ENCODE measurements at places on chromosomes 11 and 22.

DNA sequence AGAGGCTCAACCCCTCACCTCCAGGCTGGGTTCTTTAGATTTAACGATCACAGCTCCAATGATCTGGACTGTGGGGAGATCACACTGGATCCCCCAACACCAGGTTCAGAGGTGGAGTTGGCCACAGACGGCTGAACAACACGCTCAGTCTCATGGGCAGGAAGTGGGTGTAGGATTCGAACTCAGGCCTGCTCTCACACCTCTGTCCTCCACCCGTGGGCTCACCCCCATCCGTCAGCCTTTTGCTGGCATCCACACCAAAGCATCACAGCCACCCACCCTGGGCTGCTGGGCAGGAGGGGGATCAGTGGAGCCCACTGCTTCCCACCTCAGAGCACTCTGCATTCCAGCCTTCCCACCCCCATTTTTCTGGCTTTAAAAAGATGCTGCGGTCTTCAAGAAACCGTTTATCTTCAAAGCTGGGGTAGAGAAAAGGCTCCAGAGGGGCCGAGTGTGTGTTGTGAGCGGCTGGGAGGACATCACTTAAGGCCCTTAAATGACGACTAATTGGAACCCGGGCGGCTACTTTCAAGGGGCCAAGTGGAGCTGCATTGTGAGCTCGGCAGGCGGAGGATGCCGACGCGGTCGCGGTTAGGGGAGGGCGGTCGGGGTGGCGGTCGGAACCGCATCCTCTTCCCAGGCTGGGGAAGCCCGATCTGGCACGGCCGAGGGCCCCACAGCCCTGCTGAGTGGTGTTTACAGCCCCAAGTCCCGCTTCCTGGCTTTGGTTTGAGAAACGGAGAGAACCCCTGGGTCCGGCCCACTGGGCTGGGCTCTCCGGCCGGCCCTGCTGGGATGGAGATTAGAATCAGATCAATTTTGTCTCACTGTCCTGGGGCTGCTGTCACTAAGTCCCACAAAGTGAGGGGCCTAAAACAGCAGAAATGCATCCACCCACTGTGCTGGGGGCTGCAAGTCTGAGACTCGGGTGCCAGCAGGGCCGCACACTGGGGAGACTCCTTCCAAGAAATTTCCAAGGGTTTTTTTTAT, 15.9 kb upstream of the FGF3 start:
- DNase-seq, result no peak

DNA sequence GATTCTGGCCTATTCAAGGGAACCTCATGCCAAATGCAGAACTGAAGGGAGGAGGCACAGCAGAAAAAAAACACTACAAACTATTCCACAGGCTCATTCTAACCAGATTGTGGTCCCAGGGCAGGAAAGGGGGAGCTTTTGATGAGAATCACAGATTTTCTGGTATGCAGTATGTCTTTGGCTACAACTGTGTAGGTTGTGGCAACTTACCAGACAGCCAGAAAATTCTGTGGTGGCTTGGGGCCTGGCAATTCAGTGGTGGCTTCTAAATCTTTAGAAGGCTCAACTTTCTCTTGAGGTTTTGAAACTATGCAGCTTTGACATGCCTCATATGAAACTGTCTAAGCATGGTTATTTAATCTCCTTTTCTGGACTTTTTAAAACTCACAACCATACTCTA, 850.8 kb upstream of the CCDC90B start:
- DNase-seq, result no peak

DNA sequence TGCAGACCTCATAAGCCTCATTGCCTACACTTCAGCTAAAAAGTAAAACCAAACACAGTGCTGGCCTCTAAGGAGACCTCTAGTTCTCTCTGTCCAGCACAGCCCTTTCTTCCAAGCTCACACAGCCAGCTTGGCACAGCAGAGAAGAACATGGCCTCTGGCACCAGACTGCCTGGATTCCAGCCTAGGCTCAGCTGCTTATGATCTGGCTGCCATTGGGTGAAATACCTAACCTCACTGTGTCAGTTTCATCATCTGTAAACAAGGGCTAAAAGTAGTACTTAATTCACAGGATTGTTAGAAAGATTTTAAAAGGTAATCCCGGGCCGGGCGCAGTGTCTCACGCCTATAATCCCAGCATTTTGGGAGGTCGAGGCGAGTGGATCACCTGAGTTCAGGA, 9.9 kb upstream of the ACER3 start:
- DNase-seq, result no peak

DNA sequence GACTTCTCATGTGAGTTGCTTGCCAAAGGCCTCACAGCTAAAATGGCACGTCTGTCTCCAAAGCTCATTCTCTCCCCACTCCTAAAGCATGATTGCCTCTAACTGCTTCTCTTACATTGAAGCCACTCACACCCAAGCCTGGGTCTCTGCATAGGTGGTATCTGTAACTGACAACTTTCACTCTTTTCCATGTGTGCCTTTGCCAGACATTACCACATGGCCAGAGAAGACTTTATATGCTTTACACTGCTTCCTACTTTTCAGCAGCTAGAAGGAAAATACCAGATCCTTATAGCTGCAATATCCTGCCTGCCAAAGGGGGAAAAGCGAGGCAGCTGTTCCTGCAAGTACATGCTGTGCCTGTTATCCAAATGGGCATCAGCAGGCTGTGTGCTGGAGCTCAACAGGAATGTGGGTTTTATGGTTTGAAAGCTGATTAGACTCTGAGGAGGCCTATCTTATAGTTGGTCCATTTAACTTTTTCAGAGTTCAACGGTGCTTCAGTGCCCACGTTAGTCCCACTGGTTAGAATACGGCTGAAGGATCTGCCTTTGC, 547.1 kb downstream of the RAB38 start:
- no peak for DNase-seq

DNA sequence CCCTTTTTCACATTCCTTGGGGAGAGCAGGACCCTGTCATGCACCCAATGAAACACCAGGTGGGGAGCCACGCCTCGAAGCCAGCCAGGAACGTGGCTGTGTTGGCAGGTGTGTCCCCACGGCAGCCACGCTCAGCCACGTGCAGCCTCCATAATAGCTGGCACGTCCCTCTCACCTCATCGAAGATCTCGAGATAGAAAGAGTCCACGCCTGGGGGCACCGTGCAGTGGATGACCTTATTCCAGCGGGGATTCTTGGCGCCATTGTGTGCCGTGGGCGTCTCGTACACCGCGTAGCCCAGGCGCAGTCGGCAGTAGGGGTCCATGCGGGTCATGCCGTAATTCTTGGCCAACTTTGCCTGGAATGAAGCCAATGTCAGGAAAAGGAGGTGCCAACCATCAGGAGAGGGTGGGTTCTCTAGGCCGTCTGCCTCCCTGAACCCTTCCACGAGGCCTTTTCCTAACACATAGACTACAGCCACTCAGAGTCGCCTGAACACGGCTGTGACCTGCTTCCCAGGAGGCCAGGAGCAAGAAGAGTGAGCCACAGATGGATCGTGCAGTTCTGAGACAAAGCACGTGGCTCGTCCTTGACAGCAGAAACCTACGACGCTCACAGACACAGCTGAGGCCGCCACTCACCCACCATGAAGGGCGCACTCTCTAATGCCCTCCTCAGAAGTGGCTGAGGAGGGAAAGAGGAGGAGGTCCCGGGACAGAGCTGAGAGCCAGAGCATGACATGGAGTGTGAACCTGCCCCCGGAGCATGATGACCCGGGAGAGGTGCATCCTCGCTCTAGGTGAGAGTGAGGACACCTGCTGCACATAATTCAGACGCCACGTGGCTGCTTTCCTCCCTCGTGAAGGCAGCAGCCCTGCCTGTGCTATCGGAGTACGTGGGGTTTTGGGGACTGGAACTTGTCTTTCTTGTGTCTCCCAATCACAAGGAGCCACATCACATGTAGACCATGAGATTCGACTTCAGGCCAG, 19.1 kb downstream of the TOLLIP start:
- DNase-seq, result no peak

DNA sequence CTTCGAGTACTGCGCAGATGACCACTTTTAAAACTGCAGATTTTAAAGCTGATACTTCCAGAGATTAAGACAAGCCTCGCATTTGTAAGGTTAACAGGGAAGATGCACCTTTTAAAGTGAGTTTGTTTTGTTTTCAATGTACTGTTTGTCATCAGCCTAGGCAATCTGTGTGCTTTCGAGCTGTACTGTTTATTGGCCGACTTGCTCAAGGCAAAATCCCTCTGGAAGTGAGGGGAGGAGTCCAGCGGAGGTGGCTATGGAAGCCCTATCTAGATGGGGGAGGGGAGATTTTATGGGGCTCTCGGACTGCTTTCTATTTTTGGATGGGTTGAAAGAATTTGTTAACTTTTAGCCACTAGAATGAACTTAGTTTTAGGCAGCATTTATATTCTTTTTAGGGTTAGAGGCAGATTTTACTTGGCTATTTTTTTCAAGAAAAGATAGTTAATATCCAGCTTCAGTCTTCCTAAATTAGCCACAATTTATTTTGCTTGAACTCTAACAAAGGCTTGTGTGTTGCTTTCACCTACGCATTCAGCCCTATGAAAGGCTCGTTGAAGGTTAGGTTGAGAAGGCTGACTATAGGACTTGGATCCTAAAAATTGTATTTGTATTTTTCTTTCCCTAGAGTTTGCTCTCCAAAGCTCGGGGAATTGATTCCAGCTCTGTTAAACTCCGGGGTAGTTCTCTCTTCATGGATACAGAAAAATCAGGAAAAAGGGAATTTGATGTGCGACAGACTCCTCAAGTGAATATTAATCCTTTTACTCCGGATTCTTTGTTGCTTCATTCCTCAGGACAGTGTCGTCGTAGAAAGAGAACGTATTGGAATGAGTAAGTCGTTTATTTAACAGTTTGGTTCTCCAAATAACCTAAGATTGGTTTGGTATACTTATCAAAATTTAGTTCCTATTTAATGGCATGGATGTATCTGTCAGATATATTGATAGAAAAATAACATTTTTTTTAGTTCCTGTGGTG, 2.1 kb downstream of the WEE1 start:
- peak; percentile 81 for DNase-seq

DNA sequence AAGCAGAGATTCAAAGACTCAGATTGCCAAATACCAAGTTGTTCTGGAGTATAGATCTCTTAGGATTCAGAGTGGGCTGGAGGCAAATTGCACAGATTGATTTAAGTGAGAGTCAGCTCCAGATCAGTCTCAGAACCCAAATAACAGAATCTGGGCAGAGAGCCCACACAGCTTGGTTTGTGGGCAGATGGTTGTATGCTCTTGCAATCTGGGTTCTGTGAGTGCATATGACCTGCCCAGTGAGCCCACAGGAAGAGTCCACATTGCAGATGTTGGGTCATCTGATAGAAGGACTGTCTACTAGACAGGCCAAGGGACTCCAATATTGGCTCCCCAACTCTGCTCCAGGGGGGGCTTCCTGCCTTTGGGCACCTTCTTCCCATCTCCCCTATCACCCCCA, 65.9 kb downstream of the ADAMTS15 start:
- DNase-seq, result no peak

GRCh38 chr11:126840201-126840886, 160.2 kb downstream of the KIRREL3 start:
- no peak for DNase-seq

DNA sequence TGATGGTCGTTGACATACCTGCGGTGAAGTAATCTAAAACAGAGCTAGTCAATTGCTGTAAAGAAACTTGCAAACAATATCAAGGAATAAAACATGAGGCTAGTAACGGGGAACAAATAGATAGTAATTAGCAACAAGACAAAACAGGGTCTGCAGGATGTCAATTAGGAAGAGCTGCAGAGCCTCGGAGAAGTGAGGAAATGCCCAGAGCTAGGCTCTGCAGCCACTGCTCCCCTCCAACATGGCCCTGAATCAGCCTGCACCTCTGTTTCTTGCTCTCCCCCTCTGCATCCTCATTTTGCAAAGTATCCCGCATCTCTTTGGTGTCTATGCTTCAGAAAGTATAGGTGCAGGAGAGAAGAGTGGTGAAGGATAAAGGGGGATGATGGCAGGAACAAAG, 507.4 kb upstream of the FAT3 start:
- DNase-seq, result no peak

DNA sequence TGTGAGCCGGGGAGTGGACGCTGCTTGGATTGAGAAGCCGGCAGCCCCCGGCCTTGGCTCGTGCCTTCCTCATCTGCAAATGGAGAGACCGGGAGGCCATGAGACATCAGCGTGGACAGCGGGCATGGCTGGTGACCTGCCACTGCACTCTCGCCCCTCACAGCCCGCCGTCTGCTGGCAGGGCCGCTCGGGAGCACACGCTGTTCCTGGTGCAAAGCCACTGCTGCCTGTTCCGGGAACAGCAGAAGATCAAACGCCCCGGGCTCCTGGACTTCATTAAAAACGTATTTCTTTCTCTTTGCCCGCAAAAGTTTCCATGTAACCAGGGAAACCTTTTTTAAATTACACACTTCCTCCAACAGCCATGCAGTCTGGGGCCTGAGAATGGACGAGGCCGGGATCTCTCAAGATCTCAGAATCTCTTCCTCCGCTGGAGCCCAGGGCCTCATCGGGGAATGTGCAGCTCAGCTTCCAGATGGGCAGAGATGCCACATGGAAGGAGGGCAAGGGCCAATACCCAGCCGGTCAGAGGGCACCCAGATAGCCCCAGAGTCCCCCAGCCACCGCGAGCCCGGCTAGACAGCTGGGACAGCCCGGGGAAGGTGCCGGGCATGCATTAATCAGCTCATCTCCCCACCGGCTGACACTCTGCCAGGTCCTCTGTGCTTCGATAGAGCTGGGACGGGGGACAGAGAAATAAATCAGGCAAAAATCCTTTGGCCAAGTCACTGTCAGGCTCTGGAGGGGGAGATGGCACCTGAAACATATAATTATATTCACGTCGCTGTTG, 62.8 kb upstream of the PRR5 start:
- no peak for DNase-seq

GRCh38 chr22:39651053-39651996, 80.8 kb downstream of the CACNA1I start:
- DNase-seq, result no peak

GRCh38 chr11:35911013-35911412, 32.8 kb upstream of the LDLRAD3 start:
- no peak for DNase-seq

DNA sequence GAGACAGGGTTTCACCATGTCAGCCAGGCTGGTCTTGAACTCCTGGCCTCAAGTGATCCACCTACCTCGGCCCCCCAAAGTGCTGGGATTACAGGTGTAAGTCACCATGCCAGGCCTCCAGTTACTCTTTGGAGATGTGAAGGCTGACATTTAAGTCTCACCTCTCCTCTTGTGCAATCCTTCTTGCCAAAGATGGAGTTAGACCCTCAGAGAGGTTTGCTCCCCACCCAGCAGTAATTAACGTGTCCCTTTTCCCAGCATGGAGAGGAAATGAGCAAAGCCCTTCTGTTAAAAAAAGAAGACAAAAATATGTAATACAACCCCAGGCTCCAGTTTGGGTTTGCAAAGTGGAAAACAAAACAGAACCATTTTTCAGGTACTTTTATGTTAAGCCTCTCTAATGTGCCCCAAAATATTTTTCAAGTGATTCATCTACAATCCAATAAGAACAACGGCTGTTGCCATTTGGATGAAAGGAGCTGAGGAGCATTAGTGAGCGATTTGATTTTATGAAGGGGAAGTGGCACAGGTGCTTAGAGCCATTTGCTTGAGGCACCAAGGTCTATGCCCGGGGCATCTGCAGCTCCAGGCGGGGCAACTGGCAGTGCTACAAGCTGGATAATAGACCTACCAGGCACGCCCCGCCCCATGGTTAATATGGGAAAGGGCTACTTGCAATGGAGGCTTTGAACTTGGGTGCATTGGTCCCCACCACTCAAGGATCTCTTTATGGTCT, 57.2 kb downstream of the GRIK4 start:
- no peak for DNase-seq

GRCh38 chr11:64568584-64569140, 22.4 kb upstream of the SLC22A12 start:
- DNase-seq, result no peak

GRCh38 chr22:41656556-41656955, 32.1 kb downstream of the SNU13 start:
- no peak for DNase-seq

Measured in NCI-H1105 (cell line).